ENCODE measurements at places on chromosomes 12 and 14. TPM values are rescaled to one million over a fixed set of nuclear protein-coding genes. Genes with fewer than 3 reads are reported as not detected.
A peak's percentile ranks its signal among the peaks of the same experiment; 100 is the strongest.

DNA sequence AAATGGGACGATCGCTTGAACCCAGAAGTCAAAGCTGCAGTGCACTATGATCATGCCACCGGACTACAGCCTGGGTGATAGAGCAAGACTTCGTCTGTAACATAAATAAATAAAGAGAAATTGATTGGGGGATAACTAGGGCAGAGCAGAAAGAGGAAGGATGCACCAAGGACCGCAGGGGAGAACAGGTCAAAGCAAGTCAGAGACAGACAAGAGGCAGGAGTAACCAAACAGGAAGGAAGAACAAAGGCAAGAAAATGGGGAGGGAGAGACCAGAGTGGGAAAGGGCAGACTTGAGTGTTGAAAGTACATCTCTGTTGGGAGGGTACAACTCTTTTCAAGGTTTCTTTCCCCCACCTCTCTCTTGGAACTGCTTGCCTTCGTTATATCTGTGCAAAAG lies 50.8 kb upstream of the ELK3 start:
- H3K36me3 ChIP-seq = no peaks in the 10 kb centered on the region
- peak overlapping the region; percentile 13 for H3K4me3 ChIP-seq
- DNase-seq = no peak

Gene GARIN6
- total RNA-seq = not detected

Gene RTN1
- not detected for total RNA-seq

Gene NANOG
- not detected for total RNA-seq

Gene NEUROD4
- not detected for total RNA-seq

DNA sequence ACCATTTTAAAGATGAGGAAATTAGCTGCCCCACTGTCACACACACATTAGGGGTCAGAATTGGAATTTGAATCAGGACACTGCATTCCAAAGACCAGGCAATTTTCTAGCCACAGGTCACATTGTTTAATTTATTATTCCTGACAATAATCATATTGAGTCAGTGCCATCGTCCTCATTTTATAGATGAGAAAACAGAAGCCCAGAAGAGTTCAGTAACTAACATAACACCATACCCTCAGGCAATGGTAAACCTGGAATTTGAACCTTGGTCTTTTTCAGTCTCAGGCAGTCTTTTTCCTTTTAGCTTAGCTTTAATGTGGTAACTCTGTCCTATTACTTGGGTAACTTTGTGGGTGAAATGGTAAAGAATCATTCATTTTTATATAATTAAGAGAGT lies 330.3 kb upstream of the SYT1 start:
- no peaks in the 10 kb centered on the region for H3K4me1 ChIP-seq
- no peak overlapping the region for H3K27ac ChIP-seq
- H3K4me3 ChIP-seq = no peak overlapping the region
- H3K27me3 ChIP-seq = no peaks in the 10 kb centered on the region
- no peaks in the 10 kb centered on the region for H3K36me3 ChIP-seq
- no peak for DNase-seq

DNA sequence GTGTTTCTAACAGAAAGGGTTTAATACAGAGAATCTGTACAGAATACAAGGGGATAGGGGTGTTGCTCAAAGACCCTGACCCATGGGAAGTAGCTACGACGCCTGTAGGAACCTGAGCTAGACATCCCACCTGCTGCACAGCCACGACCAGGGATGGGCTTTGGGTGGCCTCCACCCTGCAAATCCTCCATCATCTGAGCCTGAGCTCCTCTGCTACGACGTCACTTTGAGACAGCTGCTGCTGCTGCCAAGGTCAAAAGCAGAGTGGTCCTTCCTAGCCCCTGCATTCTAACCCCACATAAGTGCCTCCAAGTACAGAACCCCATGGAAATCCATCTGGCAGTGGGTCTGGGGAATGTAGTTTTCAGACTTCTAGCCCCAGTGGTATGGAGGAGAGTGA lies 43.8 kb downstream of the JAG2 start:
- H3K4me1 ChIP-seq = peaks cover 7% of the 10 kb centered on the region
- peaks cover 27% of the 10 kb centered on the region for H3K27me3 ChIP-seq
- DNase-seq = no peak
- H3K36me3 ChIP-seq = peaks cover 5% of the 10 kb centered on the region
- no peak overlapping the region for H3K27ac ChIP-seq
- no peak overlapping the region for H3K4me3 ChIP-seq

Gene SVOP
- total RNA-seq = not detected

DNA sequence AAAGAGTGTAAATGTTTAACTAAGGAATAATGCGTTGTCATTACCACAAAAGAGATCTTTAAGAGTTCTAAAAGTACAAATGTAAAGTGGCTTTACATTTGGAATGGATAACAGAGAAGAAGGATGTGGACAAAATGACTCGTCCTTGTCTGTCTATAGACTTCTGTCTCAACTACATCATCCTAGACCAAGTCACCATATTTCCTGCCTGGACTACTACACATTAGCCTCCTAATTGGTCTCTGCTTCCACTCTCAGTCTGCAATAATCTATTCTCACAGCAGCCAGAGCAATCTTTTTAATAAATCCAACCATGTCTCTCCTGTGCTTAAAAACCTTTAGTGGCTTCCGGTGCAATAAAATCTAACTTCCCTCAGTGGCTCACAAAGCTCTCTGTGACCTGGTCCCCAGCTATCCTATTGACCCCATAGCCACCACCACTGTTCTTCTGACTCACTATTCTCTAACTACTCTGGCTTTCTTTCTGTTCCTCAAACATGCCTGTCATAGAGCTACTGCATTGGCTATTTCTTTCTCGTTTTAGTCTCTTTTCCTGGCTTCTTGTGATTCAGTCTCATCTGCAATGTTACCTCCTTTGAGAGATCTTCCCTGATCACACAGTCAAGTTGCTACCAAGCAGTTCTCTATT lies 91.1 kb downstream of the MYF5 start:
- no peak overlapping the region for H3K27ac ChIP-seq
- no peaks in the 10 kb centered on the region for H3K27me3 ChIP-seq
- no peaks in the 10 kb centered on the region for H3K4me1 ChIP-seq
- no peak for DNase-seq

GRCh38 chr12:125786143-125786542 lies 720.9 kb downstream of the AACS start:
- no peak overlapping the region for H3K27ac ChIP-seq
- peaks cover 5% of the 10 kb centered on the region for H3K36me3 ChIP-seq
- DNase-seq = no peak
- H3K4me3 ChIP-seq = no peak overlapping the region
- H3K27me3 ChIP-seq = no peaks in the 10 kb centered on the region
- H3K4me1 ChIP-seq = no peaks in the 10 kb centered on the region

DNA sequence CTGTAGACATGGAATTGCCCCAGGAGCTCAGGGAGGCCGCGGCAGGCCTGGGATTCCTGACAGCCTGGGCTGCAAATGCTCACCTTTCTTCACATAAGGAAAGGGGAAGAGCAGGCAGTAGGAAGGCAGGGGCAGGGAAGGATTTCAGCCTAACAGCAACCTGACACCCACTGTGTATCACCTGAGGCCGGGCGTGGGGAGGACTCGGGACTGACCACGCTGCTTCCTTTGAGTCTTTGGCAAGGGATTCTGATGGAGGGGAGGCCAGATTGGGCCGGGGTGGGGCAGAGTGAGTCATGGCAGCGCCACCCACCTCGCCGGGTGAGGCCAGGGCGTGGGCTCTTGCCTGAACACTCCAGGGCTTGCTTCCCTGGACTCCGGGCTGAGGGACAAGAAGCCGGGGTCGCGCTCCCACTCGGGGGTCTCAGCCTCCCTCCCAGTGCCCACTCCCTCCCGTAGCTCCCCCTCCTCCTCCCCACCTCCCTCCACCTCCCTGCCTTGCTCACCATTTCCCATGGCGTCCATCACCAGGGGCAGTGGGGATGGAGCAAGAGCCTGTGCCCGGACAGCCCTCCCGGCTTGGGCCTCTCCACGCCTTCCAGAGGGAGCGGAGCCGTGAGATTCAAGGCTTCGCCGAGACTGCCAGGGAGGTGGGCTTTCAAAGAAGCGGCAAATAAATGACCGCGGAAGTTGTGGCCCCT lies 247.9 kb upstream of the RTL1 start:
- H3K4me1 ChIP-seq = no peaks in the 10 kb centered on the region
- DNase-seq = no peak
- H3K36me3 ChIP-seq = no peaks in the 10 kb centered on the region
- H3K27me3 ChIP-seq = peaks cover 4% of the 10 kb centered on the region
- H3K27ac ChIP-seq = no peak overlapping the region

- peaks cover 19% of the 10 kb centered on the region for H3K4me1 ChIP-seq
- H3K27me3 ChIP-seq = no peaks in the 10 kb centered on the region
- H3K36me3 ChIP-seq = peaks cover 1% of the 10 kb centered on the region
- DNase-seq = no peak
Observed at GRCh38 chr14:77052281-77053044, 24.0 kb upstream of the IRF2BPL start.

Gene SYCP3
- total RNA-seq = 0.30 TPM

Gene RNASE2
- not detected for total RNA-seq

DNA sequence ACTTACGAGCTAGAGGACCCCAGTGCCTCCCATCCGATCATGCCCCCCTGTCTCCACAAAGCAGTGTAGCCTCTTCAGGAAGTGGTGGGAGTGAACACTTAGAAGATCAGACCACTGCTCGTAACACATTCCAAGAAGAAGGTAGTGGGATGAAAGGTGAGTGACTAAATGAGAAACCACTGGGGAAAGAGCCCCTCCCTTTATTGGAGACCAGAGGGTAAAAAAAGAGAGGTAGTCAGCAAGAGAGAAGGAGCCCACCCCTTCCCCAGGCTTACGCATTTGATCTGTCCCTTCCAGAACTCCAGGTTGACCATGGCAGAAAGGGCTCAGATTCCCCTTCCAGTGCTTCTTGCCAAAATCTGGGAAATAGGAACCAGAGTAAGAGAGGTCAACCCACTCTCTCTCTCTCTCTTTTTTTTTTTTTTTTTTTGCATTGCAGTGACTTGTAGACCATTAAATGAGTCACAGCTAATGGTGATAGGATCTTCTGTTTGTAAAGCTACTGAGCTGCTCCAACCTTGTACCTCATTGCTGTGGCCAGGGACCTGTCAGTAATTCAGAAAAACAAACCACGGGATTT lies 165.4 kb downstream of the GCH1 start:
- H3K4me1 ChIP-seq = peaks cover 67% of the 10 kb centered on the region
- H3K27me3 ChIP-seq = no peaks in the 10 kb centered on the region
- H3K4me3 ChIP-seq = peak overlapping the region; percentile 73
- H3K36me3 ChIP-seq = peaks cover 2% of the 10 kb centered on the region

DNA sequence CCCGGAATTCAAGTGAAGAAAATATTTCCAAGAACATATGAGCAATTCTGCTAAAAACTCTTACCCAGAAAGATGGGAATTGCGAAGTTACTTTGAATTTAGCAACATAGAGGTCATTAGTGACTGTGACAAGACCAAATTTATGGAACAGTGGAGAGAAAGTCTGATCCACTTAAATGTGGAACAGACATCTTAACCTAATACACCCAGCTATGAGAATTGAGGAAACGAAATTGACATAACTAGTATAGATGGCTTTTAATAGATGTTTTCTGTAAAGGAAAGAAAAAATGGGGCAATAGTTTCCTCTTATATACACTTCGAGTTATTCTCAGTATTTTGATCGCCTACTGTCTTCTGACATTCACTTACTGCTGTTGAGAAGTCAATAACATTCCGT lies 4.6 kb downstream of the OVCH1 start:
- H3K27ac ChIP-seq = no peak overlapping the region
- DNase-seq = no peak
- peaks cover 26% of the 10 kb centered on the region for H3K27me3 ChIP-seq
- no peaks in the 10 kb centered on the region for H3K4me1 ChIP-seq
- H3K36me3 ChIP-seq = no peaks in the 10 kb centered on the region

GRCh38 chr14:66206554-66206953 lies 279.6 kb upstream of the CCDC196 start:
- no peak overlapping the region for H3K4me3 ChIP-seq
- no peaks in the 10 kb centered on the region for H3K4me1 ChIP-seq
- peaks cover 14% of the 10 kb centered on the region for H3K27me3 ChIP-seq
- peaks cover 14% of the 10 kb centered on the region for H3K36me3 ChIP-seq
- DNase-seq = no peak

Gene AVPR1A
- not detected for total RNA-seq

DNA sequence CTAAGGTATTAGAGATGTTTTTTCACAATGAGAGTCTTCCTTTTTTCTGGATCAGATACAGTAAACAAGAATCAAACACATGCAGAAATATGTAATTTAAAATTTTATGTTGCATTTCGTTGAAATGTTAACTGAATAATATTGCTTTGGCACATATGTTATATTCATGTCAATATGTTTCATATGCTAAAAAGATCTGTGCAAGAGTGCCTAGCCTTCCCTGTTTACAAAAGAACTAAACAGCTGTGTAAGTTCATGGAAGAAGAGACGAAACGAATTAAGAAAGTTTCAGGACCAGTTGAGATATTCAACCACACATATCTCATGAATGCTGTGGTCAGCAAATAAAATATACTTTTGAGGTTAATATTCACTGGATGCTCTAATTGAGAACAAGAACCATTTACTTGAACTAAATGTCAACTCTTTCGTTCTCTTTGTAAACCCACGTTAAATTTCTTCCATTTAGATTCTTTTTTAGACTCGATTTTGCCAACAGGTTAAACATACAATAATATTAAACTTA lies 289.5 kb downstream of the FOXG1 start:
- H3K27me3 ChIP-seq = no peaks in the 10 kb centered on the region
- H3K27ac ChIP-seq = no peak overlapping the region
- no peak overlapping the region for H3K4me3 ChIP-seq
- no peaks in the 10 kb centered on the region for H3K4me1 ChIP-seq
- no peak for DNase-seq
- no peaks in the 10 kb centered on the region for H3K36me3 ChIP-seq

Gene PLEKHH1
- total RNA-seq = 1.0 TPM

Gene EPS8
- total RNA-seq = 2.4 TPM

- no peak overlapping the region for H3K4me3 ChIP-seq
- H3K27ac ChIP-seq = no peak overlapping the region
- no peak for DNase-seq
- H3K27me3 ChIP-seq = peaks cover 18% of the 10 kb centered on the region
- peaks cover 31% of the 10 kb centered on the region for H3K4me1 ChIP-seq
Observed at GRCh38 chr14:66514213-66514612, 6.3 kb downstream of the GPHN start.

Gene LIN7A
- total RNA-seq = not detected

DNA sequence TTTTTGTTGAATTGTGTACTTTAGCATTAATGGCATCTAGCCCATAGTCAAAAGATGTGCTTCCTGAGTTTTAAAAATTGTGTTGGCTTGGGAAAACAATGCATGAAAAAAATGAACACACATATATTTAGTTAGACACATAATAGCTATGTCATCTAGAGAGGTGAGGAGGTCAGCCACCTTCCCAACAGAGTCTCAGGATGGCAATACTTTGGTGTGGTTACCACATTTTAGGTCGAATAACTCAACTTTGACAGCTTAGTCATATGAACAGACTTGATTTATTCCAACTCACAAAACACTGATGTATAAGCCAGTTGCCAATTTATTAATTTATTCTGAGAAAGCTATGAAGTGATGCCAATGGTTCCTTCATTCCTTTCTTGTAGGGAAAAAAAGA lies 114.0 kb downstream of the ETNK1 start:
- H3K27me3 ChIP-seq = peaks cover 6% of the 10 kb centered on the region
- no peak for DNase-seq
- no peak overlapping the region for H3K4me3 ChIP-seq
- no peaks in the 10 kb centered on the region for H3K4me1 ChIP-seq
- no peaks in the 10 kb centered on the region for H3K36me3 ChIP-seq
- H3K27ac ChIP-seq = no peak overlapping the region

Gene DHRS2
- 5.0 TPM for total RNA-seq

All from activated T-cell treated with anti-CD3 and anti-CD28 coated beads, Interleukin-2, amount 50 U/mL, for 72 hours (primary cell).